SW480 (cell line): ENCODE measurements at places on chromosomes 2 and 18.

DNA sequence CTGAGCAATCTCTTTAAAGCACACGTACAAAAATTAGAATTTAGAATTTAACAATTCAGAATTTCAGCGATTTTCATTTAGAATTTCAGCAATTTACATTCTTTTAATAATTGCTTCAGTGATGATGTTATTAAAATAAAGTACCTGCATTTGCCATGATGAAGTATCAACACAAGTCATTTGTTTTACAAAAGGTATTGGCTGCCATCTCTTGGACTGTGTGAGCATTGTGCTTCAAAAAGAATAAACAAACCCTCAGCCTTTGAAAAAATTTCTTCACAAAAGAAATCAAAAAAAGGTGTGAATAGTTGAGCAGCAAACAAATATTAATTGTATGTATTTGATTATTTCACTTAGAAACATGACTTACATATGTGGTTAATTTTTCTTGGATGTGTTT, 27.1 kb upstream of the ZC3H15 start:
- no peak for DNase-seq

- no peak for DNase-seq
These were observed 188.9 kb downstream of the NDUFA10 start for GRCh38 chr2:239836021-239836765.

DNA sequence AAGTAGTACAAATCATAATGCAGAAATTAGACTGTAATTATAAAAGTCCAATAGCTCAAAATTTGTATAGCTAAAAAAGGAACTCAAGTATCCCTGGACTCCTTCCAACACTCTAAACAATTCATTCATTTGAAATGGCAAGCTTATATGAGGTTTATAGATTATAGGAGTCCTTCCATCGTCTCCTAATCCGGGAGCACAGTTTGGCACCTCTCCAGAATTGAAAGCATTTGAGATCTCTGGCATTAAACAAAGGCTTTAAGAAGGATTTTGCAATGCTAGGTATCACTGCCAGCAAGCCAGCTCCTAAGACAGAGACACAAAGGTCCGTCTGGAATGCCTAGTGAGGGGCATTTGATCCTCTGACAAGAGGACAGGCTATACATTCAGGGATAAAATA, 90.9 kb downstream of the ACVR1 start:
- no peak for DNase-seq

GRCh38 chr18:76569644-76570419, 74.8 kb upstream of the ZNF516 start:
- DNase-seq, result no peak

GRCh38 chr2:106996171-106996769, 110.3 kb upstream of the ST6GAL2 start:
- peak; percentile 88 for DNase-seq

DNA sequence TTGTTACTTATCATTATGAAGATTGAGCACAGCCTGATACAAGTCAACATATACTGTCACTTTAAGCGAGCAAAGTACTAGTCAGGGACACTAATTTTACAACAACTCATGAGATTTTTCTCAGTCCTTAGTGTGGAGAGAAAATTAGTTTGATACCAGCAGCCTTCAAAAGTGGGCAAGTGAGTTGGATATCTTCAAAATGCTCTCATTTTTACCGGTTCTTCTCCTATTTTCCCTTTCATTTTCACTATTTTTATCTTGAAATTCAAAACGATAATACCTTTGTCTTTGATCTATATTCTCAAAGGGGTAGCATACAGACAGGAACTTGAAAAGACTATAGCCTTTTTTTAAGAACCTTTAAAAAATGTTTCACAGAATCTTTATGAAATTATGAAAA, 52.0 kb upstream of the UBXN4 start:
- DNase-seq, result no peak

DNA sequence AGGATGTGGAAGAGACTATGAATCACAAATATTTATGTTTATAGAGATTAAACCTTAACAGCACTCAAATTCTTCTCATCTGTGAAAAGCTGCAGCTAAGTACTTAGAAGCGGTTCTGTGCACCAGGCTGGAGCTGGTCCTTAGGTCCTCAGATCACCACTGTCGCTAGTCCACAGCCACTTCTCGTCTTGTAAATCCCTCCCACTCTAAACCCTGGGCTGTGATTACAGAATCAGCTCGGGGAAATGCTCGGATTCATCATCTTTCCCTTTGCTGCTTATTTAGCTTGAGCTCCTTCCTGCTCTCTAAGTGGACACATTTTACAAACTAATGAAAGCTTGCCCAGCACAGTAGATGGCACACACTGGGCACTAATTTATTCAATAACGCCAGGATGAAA, 61.7 kb downstream of the RNF152 start:
- DNase-seq, result no peak

DNA sequence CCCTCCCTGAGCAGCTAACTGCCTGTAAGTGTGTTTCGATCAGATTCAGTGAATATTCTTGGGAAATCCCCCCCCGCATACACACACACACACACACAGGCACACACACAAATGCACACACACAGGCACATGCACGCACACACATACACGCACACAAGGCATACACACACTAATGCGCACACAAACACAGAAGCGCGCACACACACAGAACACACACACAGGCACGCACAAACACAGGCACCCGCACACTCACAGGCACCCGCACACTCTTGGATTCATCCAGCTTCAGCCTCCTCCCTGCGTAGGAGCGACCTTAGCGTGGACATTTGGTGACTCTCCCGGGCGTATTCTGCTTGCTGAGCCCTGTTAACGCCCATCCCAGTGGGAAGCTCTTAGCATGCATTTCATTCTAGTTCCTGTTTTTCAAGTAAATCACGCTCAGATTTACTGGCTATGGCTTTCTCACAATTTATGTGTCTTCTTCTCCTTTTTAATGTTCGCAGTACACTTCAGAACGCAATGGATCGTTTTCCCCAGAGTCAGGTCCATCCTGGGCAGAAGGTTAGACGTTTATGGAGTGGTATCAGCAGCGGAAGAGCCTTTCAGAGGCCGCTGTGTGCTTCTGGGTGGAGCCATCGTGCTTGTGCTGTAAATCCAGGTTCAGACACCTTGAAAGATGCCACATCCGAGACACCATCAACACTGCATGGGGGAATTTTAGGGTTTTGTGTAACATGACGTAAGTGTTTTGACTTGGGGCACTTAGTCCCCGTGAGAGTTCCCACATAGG, 656.6 kb downstream of the GALR1 start:
- DNase-seq, result no peak

DNA sequence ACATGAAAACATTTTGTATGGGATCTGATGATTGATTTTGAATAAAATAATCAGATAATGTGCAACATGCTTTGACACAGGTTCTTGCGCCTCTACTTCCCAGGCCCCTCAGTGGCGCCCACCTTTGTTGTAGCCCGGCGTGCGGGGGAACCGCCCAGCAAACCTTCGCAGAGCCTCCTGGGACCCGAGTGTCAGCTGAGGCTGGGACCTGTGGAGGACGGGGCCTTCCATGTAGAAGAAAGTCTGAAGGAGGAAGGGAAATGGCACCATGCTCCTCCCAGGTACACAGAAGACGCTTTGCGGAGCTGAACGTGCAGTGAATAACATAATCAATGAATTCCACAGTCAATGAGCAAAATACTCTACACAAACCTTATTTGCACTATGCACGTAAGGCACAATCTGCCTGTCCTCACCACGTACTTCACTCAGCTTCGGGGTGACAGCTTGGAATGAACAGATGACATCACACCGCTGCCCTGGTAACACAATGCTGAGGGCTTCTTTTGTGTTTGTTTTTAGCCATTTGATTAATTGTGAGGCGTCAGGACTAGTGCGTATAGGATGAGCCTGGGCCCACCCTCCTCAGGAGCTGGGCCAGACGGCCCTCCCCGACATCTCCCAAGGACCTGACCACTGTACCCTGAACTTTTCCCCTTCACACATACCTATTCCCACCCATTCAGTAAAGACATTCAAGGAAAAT, 78.1 kb downstream of the TWIST2 start:
- DNase-seq, result no peak

- peak; percentile 16 for DNase-seq
These were observed 3.1 kb downstream of the ARHGEF33 start for GRCh38 chr2:38892819-38893218.

- DNase-seq, result no peak
These were observed 430.2 kb upstream of the PIK3C3 start for GRCh38 chr18:41524674-41525470.

DNA sequence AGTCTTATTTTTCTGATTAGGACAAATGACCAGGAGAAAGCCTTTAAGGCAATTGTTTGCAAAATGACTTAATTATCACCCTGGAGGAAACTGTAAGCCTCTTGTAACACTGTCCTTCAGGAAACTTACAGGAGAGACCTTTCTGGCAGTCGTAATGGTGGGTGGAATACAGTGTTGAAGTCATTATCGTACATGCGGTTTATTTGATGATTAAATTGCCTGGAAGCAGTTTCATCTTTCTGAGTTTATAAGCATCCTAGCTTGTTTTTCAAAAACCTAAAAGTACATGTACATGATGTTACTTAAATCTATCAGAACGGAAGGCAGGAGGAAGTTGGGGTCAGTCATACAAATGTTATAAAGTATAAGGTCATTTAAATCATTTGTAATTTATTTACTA, 86.2 kb upstream of the RAB27B start:
- no peak for DNase-seq
